ENCODE measurements at places on chromosomes 1 and 21. TPM values are rescaled to one million over a fixed set of nuclear protein-coding genes. Genes with fewer than 3 reads are reported as not detected.

Gene LCE2C
- not detected for total RNA-seq

Gene TMEM52
- 2.2 TPM for total RNA-seq

Gene HAPLN2
- 0.24 TPM for total RNA-seq

Gene PRKAA2
- total RNA-seq = not detected

Gene CLDN8
- total RNA-seq = not detected

Gene LINGO4
- 0.22 TPM for total RNA-seq

Gene RBP7
- total RNA-seq = not detected

Gene DCST2
- total RNA-seq = 0.52 TPM

Gene SH3BP5L
- total RNA-seq = 20.4 TPM

Gene MNDA
- total RNA-seq = not detected

Gene CEP350
- total RNA-seq = 37.6 TPM

Gene CYP4A11
- total RNA-seq = not detected

Gene ZNF362
- total RNA-seq = 22.6 TPM

Gene LRRC3
- 0.39 TPM for total RNA-seq

Gene LCE4A
- total RNA-seq = not detected

Gene SHISAL2A
- total RNA-seq = 21.3 TPM

All from CD8-positive, alpha-beta T cell (primary cell).